ENCODE measurements at places on chromosomes 7 and 10.

DNA sequence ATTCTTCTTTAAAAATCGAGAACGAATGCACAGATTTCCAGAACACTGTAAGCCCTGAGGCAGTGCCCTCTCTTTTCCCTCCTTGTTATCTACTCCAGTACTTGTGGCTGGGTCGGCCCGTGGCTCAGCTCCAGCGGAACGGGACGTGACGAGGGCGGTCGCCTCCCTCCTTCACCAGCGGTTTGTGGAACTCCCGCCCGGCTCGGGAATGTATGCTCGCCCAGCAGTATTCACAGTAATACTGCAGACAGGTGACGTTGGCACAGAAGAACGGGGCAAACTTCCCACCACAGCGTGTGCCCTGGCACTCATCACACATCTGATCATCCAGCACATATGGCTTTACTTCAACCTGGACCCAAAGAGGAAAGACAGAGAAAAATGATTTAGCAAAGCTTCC, 128.5 kb downstream of the BTAF1 start:
- DNase-seq, result peak; percentile 81

GRCh38 chr7:30206491-30206890, 71.7 kb downstream of the MTURN start:
- no peak for DNase-seq

- no peak for DNase-seq
These were observed 1.5 kb downstream of the DNA2 start for GRCh38 chr10:68470300-68470699.

DNA sequence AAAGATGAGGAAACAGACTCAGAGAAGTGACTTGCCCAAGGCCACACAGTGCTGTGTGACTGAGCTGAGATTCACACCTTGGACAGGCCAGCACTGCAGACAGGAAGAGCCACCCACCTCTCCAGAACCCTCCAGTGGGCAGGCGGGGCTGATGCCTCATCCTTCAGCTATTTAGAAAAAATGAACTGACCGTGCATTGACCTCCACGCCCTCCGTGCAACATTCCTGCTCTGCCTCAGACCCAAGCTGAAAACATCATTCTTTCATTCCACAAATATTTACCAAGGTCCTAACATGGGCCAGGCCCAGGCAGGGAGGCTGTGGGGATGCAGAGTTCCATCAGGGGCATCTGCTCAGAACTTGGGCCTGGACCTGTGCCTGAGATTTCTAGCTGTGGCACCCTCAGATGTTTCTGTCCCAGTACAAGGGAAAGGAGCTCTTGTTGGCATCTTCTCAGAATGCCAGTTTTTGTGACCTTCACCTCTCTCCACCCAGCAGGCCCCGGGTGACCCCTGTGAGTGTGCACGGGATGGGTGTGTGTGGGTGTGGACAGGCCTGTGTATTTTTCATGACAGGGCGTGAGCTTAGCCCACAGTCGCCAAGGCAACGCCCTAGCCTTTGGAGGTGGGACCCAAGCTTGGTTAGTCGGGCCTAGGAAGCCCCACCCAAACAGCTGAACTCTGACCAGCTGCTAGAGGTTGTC, 6.5 kb downstream of the VSIR start:
- peak; percentile 82 for DNase-seq

DNA sequence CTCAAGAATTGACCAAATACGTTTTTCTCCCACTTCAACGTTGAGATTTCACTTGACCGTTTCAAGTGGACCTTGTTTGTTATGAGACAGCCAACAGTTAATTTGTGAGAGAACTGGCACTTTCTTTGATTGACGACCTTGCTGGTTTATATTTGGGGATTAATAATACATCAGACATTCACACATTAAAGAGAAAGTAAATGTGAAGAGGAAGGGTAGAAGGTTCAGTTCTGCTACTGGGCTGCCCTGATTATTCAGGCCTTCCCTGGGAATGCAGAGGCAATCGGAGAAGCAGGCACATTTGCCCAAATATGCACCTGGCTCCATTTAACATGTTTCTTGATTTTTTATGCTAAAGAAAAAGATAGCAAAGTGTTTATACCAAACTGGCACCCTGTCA, 114.1 kb downstream of the POU6F2 start:
- no peak for DNase-seq

GRCh38 chr10:124820121-124820520, 18.5 kb downstream of the ABRAXAS2 start:
- no peak for DNase-seq

DNA sequence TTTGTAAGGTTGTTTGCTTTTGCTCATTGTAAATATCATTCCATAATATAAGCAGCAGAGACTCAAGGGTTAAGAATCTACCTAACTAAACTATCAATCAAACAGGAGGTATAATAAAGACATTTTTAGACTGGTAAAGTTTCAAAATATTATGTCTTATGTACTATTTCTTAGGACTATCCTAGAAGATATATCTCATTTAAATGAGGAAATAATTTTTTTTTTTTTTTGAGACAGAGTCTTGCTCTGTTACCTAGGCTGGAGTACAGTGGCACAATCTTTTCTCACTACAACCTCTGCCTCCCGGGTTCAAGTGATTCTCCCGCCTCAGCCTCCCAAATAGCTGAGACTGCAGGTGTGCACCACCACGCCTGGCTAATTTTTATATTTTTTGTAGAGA, 80.9 kb upstream of the PARD3 start:
- DNase-seq, result no peak

DNA sequence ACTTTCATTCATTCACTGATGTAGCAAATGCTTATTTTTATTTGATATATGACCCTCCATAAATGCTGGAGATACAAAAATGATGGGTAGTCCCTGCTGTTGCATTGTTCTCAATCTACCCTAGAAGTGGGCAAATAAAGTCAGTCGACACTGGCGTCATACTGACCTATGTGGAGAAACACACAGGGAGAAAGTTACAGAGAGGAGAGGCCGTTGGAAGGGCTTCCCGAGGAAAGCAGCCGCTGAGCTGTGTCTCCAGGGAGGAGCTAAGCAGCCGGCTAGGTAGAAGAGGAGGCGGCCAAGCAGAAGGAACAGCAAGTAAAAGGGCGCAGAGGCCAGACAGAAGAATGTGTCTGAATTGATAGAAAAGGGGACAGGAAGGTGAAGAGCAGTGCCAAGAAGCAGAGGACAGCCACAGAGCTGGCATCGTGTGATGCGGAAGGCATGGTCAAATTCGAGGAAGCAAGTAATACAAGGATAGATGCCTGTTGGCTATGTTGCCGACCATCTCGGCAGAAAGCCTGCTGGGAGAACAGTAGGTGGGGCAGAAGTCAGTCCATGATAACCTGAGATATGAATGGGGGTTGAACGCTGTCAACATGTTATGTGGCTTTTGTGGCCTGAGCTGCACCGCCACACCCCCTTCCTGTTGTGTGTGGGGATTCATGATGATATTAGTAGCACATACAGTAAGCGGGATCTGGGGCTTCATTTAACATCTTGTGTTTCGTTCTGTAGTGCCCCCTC, 25.9 kb downstream of the ST8SIA6 start:
- DNase-seq, result no peak

DNA sequence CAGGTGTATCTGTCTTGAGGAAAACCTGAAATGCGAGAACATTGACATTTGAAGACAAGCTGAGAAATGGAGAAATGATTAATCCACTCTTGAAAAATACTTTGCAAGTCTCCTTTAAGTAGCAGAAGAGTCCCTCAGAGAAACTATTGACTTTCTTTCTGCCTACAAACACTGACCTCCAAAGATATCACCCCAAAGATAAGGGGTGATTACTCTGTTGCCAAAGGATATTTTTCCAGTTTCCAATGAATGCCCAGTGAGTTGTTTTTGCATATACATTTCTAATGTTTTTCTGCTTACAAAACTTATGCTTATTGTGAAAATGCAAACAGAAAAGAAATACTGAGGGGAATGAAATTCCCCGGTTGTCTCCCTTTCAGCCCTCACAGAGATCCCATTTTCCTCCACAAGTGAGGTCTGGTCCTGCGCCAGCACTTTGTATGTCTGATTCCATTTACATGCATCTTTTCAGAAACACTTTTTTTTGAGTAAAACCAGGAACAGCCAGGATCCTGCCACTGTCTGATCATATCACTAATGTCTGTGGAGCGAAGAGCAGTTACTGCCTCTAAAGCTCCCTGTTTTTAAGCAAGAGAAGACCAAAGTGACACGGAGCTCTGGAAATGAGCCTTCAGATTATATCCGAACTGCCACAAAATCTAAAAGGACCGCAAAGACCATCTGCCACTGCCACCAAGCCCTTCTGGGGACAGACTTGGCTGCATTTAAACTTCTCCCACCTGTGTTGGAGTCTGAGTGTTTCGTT, 82.9 kb upstream of the PDCD4 start:
- DNase-seq, result no peak

DNA sequence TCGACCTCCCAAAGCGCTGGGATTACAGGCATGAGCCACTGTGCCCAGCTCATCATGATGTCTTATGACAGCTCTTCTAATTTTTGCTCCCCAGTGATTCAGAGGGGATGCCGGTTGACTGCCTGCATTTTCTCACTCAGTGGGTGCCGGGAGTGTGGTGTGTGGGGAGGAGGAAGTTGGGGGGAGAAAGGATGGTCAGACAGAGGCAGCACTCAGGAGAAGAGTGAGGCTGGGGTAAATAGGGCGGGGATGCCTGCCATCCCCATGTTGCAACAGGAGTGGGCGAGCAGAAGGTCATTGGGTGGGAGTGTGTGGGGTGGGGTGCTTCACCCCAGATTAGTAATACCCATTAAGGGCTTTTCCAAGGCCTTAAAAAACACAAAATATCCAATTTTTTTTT, 3.5 kb upstream of the CCL24 start:
- DNase-seq, result no peak

DNA sequence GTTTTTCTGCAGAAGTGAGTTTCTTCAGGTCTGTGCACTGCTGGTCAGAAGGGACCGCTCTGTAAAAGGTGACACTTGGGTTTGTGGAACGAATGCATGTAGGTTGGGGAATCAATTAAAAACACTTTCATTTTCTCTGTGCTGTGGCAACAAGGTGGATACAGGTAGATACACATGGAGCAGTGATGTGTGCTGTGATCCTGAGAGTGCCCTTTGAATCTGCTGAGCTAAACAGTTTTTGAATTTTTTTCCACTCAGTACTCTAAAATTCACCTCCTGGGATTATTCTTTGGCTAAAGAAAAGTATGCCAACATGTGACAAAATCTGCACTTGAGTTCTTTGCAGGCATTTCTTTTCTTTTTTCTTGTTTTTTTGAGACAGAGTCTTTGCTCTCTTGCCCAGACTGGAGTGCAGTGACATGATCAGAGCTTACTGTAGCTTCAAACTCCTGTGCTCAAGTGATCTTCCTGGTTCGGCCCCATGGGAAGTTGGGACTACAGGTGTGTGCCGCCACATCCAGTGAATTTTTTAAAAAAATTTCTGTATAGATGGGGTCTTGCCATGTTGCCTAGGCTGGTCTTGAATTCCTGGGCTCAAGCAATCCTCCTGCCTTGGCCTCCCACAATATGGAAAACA, 338.9 kb downstream of the EXOC4 start:
- no peak for DNase-seq

- DNase-seq, result no peak
These were observed 500.8 kb downstream of the AUTS2 start for GRCh38 chr7:70098905-70099672.

DNA sequence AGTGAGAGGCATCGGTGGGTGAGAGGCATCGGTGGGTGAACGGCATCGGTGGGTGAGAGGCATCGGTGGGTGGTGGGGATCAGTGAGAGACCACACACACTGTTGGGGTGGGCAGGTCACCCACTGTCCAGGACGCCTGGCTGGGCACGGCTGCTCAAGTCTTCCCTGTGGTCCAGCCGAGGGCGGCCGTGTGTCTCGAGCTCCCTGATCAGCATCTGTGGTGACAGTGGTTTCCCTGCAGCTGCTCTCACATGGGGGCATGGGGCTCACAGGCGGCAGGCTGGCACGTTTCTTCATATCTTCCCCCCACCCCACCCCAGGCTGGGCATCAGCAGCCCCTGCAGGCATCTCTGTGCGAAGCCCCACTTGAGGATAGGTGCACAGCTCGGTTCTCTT, 78.2 kb downstream of the NKX6-2 start:
- DNase-seq, result peak; percentile 5

DNA sequence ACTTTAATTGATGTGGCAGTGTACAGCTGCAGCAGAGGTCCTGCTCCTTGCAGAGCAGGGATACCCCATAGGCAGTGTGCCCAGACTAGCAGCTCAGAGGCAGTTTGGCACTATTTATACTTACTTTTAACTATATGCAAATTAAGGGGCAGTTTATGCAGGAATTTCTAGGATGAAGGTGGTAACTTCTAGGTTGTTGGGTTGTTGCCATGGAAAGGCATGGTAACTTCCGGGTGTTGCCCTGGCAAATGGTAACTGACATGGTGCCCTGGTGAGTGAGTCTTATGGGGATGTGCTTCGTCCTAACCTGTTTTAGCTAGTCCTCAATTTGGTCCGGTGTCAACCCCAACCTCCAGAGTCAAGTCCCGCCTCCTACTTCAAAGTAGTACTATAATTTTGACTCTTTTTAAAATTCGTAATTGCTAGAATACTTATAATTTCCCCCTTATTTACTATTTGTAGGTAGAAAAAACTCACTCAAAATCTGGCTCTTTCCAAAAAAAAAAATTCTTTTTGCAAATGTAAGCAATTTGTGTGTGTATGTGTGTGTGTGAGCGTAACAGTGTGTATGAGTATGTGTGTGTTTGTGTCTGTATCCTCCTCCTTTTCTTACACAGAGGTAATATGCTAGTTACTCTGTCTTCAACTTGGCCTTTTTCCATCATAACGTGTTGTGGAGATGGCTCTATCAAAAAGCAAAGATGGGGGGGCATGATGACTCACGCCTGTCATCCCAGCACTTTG, 5.9 kb downstream of the COL26A1 start:
- DNase-seq, result no peak

GRCh38 chr7:129188892-129189660, 643 bp downstream of the SMO start:
- no peak for DNase-seq

GRCh38 chr10:24385776-24386175, 176.8 kb downstream of the KIAA1217 start:
- no peak for DNase-seq

- DNase-seq, result no peak
These were observed 380.0 kb downstream of the REEP3 start for GRCh38 chr10:63901228-63901627.

- no peak for DNase-seq
These were observed 78.3 kb upstream of the CTBP2 start for GRCh38 chr10:125238682-125239081.

GRCh38 chr7:111873963-111874690, 311.8 kb upstream of the IMMP2L start:
- DNase-seq, result no peak

DNA sequence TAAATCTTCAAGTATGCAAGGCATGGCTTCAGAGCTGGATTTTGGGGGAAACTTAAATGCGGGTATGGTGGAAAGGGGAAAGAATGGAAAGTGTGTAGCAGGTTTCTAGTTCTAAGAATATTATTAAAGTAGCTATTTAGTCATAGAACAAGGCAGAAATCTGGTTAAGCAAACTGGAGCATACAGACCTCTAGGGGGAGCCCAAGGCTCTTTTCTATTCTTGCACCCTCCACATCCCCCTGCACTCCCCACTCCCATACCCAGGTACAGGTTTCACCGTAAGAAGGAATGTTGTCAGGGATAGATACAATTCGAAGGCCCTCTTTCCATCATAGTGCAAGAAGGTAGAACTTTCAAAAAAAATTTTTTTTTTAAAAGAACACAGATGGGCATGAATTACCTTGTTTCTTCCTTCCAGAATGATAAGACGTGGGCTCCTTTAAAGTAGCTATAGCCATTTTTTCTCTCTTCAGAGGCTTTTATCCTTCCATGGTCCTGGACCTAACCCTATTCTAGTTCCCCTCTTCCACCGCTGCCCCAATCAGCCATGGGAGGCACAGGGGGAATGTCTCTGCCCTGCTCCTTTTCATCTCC, 41.5 kb upstream of the SMIM30 start:
- DNase-seq, result no peak
